ENCODE measurements at places on chromosomes 2 and 18.

- no peak for DNase-seq
Measured at GRCh38 chr18:9820127-9820526, 65.6 kb upstream of the TXNDC2 start.

- no peak for DNase-seq
Measured at GRCh38 chr2:39146630-39147029, 25.8 kb upstream of the SOS1 start.

GRCh38 chr2:124973396-124973795 lies 948.3 kb downstream of the CNTNAP5 start:
- DNase-seq: no peak

DNA sequence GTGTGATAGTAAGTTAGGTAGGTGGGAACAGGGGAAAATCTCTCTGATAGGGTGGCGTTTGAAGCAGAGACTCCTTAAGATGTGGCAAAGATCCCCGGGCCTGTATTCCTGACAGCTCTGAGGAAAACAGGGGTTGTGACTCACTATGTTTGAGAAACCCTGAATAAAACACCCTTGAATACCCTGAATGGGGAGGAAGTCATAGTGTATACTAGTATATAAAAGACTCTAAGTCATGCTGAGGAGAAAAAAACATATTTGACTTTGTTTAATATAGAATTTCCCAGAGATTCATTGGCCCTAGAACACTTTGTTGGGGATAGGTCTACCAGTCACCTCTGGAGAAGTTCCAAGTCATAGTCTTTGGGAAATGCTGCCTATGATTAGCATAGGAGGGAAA lies 590.9 kb downstream of the IRS1 start:
- DNase-seq: no peak

- no peak for DNase-seq
Measured at GRCh38 chr2:119574864-119575263, 30.6 kb downstream of the CFAP221 start.

- DNase-seq: no peak
Measured at GRCh38 chr2:64942693-64943092, 46.5 kb upstream of the SLC1A4 start.

DNA sequence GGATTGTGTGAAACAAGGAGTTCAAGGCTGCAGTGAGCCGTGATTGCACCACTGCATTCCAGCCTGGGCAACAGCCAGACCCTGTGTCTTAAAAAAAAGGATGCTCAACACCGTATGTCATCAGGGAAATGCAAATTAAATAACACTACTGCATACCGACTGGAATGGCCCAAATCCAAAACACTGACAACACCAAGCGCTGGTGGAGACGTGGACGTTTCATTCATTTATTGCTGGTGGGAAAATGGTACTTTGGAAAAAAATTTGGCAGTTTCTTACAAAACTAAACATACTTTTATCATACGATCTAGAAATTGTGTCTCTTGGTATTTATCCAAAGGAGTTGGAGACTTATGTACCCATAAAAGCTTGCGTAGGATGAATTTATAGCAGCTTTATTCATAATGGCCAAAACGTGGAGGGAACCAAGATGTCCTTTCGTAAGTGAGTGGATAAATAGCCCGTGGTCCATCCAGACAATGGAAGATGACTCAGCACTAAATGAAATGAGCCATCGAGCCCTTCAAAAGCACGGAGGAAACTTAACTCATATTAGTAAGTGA lies 24.2 kb downstream of the NEU4 start:
- DNase-seq: no peak

GRCh38 chr2:240988146-240988545 lies 10.3 kb upstream of the SNED1 start:
- DNase-seq: no peak

DNA sequence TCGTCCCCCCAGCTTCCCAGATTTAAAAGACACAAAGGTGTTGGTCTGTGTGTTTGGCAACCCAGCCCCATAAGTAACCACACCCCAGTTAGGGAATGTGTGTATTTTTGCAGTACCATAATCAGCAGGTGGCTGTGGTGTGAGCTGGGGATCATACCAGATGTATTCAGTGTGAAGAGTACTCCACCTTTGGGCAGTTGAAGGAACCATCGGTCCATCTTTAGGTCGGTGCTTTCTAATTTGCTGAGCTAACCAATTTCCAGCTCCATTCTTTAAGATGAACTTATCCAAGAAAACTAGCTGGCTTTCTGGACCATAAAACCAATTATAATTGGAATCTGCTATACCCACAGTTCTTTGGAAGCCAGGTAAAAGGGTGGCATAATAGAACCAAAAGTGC lies 3.2 kb downstream of the DSEL start:
- DNase-seq: no peak

DNA sequence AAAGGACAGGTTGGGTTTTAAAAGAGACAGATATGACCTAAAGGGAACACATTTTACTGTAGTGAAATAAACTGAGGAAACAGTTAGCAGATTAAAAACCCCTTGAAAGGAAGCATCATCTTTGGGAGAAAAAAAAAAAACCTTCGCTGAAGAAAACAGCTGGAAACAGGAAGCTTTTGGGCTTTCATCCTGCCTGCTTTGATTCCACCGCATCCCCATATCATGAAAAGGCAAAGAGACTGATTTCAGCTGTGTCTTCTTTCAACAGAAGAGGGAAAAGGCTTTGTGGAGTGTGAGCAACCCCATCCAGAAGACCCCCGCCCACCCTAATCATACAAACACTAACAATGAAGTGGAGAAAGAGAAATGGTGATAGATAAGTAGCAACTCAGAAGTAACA lies 86.4 kb downstream of the TCF4 start:
- DNase-seq: no peak

DNA sequence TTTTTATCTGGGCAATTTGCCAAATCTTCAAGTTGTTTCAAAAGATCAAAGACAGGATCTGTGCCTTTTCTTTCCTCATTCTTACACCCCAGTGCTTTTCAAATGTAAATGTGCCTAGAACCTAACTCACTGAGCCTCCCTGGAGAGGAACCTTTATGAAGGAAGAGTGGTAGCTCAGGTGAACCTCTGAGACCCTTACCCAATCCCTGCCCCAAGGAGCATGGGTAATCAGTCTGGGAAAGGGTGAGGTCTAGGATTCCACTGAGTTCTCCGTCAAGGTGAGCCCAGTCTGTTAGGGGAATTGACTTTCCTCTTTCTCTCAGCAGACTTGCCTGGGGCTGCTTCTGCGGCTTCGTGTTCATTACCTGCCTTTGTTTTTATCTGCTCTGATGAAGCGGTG lies 88.1 kb upstream of the MAP4K4 start:
- no peak for DNase-seq
